ENCODE measurements at places on chromosomes 6 and 20.

GRCh38 chr6:168619560-168620314 lies 178.8 kb downstream of the SMOC2 start:
- DNase-seq = no peak

DNA sequence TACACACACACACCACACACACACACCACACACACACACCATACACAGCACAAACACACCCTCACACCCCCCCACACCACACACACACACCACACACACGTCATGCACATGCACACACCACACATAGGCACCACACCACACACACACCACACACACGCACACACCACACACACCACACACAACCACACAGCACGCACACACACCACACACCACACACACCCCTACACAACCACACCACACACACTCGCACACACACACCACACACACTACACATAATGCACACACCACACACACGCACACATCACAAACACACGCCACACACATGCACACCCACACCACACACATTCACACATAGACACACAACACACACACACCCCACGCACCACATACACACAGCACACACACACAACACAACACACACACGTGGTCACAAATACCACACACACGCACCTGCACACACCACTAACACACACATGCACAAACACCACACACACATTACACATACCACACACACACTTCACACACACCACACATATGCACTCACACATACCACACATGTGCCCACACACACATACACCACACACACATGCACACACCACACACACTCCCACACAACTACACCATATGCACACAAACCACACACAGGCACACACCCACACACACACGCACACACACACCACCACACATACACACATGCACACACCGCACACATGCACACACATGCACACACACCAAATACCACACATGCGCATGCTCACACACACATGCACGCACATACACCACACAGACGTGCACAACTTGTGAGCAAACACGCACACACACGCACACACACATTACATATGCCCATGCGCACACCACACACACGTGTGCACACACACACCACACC lies 9.4 kb upstream of the ACSS1 start:
- no peak for DNase-seq

DNA sequence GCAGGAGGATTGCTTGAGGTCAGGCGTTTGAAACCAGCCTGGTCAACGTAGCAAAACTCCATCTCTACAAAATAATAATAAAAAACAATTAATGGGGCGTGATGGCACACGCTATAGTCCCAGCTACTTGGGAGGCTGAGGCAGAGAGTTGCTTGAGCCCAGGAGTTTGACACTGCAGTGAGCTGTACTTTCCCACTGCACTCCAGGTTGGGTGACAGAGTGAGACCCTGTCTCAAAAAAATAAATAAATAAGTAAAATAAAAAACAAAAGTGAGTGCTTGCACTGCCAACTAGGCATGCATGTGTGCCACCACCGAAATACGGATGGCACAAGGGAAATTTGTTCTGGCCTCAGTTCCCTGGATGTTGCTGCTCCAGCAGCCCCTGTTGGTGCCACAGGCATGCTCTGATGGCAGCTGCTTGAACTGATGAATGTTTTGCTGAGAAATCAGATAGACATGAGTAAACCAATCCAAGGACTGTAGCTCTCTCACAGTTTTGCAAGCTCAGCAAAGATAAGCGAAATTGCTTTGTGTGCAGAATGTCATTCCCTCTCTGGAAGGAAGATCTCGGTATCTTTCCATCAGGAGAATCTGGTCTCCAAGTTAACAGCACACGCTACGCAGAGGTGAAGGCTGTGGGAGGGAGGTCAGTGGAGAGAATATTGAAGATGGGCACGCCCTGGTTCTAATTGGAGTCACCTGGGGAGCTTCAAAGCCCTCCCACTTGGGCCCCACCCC lies 188.0 kb upstream of the SLC24A3 start:
- DNase-seq = no peak

DNA sequence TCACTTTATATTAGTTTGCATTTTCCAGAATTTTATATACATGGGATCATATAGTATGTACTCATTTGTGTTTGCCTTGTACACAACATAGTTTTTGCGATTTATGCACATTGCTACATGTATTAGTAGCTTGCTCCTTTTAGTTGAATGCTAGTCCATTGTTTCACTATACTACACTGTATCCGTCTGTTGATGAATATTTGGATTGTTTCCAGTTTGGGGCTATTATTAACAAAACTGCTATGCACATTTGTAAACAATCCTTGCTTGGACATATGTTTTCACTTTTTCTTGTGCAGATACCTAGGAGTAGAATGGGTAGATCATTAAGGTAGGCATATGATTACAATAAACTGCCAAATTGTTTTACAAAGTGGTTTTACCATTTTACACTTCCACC lies 3.9 kb upstream of the LRRC1 start:
- DNase-seq = no peak

- peak; percentile 78 for DNase-seq
These were observed 92.0 kb downstream of the OLIG3 start for GRCh38 chr6:137402143-137402680.

DNA sequence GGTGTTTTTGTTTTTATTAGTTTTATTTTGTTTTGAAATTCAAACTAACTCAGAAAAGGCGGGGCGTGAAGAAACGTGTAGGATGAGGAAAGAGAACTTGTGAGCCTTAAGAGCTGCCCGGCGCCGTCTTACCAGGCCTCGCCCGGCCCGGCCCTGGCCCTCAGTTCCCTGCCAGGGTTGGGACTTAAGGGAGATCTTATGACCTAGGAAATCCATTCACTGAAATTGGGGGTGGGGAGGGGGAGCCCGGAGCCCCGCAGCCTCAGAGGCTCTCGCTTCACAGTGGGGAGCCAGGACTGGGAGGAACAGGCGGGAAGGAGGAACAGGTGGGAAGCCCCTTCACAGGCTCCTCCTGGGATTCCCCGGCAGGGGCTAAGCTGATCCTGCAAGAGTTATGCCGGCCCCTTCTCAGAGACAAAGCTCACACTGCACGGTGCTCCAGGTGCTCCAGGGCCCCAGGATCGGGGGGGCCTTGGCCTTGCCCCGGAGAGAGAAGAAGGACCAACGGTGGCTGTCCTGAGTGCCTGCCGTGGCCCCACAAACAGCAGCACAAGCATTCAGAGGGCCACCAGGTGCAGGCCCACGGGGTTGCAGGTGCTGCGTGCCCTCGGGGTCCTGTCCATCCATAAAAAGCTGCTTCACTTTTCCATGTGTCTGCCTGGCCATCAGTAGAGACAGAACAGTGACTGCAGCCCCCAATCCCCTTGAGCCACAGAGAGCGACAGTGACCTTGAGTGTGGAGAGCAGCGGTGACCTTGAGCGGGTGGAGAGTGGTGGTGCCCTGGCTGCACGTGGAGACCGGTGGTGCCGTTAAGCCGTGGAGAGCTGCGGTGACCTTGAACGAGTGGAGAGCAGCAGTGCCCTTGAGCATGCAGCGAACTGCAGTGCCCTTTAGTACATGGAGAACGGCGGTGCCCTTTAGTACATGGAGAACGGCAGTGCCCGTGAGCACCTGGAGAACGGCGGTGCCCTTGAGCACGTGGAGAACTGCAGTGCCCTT lies 152.7 kb downstream of the DLL1 start:
- DNase-seq = no peak

DNA sequence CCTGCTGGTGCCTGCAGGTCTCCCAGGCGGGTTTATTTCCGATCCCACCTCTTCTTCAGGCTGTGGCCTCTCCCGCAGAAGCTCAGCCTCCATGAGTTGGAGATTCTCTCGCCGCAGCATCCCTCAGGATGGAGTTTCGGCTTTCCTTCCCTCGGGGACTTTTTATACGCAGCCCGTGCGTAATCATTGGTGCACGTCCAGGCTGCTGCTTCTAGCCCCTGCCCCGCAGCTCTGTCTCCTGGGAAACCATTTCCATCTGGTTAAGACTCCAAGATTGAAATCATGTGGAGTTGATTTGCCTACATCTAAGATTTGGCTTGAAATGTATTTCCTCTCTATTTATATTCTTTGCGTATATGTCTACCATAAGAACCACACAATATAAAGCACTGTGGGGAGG lies 46.7 kb upstream of the CARMIL1 start:
- DNase-seq = no peak

DNA sequence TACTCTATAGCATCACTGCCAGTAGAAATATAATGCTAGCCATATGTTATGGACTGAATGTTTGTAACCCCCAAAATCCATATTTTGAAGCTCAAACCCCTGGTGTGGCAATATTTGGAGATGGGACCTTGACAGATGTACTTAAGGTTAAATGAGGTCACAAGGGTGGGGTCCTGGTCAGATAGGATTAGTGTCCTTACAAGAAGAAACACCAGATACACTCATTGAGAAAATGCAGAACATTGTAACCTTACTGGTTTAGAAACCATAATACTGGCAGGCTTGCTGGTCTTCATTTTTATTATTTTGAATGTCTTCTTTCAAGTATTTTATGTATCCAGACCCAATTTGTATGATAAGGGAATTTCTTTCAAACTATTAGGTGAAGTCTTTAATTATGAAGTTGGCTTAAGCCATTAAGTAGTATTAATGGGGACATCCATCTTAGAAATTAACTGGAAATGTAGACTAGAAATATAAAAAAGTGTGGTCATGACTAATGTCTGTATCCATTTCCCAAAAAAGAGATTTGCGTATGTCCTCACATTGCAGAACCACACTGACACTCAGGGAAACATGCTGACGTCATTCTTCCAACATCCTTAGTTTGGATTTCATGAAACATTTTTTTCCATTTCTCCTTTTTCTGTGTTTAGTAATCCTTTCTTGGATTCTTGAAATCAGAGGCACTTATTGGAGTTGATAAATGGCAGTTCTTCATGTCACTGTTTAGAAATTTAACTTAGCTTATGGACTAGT lies 32.4 kb downstream of the SLC16A10 start:
- no peak for DNase-seq

DNA sequence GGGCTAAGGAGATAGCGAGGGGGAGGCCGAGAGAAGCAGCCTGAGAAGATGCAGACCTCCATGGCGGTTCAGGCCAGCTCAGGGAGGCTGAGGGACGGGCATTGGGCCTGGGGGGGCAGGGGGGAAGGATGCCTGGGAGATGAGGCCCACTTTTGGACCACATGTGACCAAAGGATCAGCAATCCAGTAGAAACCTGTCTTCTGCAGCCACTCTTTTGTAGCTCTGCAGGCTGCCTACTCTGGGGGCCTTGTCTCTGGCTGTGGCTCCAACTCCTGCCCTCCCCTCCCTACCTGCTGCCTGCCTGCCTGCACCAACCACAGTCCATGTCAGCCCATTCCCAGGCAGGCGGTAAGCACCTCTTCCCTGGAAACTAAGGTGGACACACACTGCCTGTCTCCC lies 106.8 kb upstream of the MLN start:
- no peak for DNase-seq

- DNase-seq = no peak
These were observed 31.6 kb upstream of the PRL start for GRCh38 chr6:22328474-22328873.

- DNase-seq = no peak
These were observed 56.8 kb downstream of the TMEM242 start for GRCh38 chr6:157266274-157267101.

DNA sequence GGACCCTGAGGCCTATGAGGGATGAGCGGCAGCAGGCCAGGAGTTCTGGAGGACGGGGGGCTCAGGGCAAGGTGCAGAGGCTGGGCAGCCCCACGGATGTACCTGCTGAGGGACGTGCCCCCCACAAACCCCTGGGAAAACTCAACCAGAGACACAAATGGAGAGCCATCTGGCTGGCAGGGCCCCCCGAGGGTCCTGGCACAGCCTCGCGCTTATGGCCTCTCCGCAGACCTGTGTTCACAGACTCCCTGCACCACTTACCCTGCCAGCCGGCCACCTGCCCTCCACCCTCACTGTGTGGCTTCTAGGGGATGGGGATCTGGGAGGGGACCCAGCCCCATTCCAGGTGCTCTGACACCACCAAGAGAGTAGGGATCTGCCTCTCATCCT lies 3.4 kb upstream of the ZBTB46 start:
- DNase-seq = no peak

GRCh38 chr6:136764517-136764993 lies 27.7 kb downstream of the MAP3K5 start:
- no peak for DNase-seq

- no peak for DNase-seq
These were observed 375.0 kb upstream of the SLC35B3 start for GRCh38 chr6:8810325-8810724.

DNA sequence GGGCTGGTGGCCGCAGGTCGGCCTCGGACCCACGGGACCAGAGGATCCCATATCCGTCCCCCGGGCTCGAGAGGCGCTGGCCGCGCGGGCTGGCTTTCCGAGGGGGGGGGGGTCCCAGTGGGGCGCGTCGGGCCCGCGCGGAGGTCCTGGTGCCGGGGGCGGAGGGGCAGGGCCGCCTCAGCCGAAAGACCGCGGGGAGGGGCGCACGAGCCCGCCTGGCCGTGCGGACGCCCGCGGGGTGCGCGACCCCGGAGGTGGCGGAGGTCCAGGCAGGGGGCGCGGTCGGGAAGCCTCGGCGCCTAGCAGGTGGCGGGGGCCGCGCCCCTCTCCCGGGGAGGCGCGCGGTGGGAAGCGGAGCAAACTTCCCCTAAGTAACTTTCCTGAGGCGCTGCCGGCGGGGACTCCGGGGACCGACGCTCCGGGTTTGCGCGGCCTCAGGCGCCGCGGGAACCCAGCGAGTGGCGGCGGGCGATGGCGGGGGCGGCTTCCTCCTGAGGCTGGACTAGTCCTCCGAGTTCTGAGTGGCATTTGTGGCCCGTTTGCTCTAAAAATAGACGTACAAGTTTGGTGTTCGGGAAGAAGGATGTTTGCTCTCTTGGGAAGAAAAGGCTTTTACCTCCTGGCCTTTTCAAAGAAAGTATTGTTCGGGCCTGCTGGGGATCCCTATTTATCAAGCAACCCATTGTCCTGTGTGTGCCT lies 26.5 kb upstream of the BTBD3 start:
- peak; percentile 72 for DNase-seq

- DNase-seq = no peak
These were observed 22.4 kb downstream of the MANBAL start for GRCh38 chr20:37311710-37312355.

GRCh38 chr20:20139403-20139802 lies 87.1 kb downstream of the CFAP61 start:
- no peak for DNase-seq

GRCh38 chr6:138609801-138610430 lies 110.6 kb upstream of the NHSL1 start:
- DNase-seq = no peak
